ENCODE measurements at places on chromosomes 3 and 15.

DNA sequence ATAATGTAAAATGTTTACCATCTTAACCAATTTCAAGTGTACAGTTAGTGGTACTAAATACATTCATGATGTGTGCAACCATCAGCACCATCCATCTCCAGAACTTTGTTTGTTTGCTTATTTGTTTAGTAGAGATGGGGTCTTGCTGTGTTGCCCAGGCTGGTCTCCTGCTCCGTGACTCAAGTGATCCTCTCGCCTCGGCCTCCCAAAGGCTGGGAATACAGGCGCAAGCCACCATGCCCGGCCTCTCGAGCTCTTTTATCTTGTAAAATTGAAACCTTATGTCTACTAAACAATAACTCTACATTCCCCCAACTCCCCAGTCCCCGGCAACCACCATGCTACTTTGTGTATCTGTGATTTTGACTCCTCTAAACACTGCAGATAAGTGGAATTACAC, 31.9 kb downstream of the FBXO45 start:
- DNase-seq = no peak

DNA sequence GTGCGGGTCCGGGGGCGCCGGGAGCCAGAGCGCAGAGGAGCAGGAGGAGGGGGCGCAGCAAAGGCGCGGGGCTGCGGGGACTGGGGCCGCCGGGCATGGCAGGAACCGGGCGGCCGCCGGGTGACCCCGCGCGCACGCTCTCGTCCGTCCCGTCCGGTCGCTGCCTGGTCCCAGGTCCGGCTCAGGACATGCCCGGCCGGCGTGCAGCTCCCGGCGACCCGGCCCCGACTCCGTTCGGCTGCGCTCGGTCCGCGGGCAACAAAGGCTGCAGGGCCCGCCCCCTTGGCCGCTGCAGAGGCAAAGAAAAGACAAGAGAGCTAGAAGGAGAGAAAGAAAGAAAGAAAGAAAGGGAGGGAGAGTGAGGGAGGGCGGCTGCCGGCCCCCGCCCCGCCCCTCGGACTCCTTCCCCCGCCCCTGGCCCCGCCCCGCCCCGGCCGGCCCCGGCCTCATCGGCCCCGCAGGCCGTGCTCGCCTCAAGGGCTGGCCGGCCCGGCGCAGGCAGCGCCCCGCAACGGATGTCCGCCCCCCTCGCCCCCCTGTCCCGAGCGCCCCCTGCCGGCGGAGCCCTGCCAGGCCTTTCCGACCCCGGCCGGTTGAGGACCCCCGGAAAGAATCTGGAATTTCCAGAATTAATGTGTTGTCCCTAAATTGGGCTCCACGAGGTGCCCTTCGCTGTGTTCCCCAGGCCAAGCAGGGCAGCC, at the start of gene ADAMTS7:
Gene ADAMTS7, minus strand, starts transcription at position 341 of the 701 bp plus-strand sequence. Its CDS starts 244 bp downstream, at position 97.
- DNase-seq = no peak

DNA sequence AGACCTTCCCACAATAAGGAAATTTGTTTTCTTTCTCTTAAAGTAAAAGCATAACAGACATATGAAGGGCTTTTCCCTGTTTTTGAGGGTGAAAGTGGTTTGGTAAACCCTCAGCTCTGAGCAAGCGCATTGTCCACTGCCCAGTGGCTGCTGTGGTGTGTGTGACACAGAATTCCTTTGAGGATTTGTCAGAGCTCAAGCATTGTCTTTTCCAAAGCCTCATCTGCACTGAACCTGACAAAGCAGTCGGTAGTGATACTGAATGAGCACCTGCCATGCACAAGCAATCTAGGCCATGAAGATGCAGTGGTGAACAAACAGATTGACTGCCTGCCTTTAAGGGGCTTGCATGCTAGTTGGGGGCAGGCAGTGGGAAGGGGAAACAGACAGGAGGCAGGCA, 128.3 kb downstream of the PLCL2 start:
- no peak for DNase-seq

- DNase-seq = no peak
These were observed 56.9 kb downstream of the ABTB1 start for GRCh38 chr3:127729556-127730056.

- DNase-seq = no peak
These were observed 4.0 kb downstream of the CCDC9B start for GRCh38 chr15:40336744-40337122.

- no peak for DNase-seq
These were observed 74.2 kb upstream of the ABHD17C start for GRCh38 chr15:80620931-80621330.

DNA sequence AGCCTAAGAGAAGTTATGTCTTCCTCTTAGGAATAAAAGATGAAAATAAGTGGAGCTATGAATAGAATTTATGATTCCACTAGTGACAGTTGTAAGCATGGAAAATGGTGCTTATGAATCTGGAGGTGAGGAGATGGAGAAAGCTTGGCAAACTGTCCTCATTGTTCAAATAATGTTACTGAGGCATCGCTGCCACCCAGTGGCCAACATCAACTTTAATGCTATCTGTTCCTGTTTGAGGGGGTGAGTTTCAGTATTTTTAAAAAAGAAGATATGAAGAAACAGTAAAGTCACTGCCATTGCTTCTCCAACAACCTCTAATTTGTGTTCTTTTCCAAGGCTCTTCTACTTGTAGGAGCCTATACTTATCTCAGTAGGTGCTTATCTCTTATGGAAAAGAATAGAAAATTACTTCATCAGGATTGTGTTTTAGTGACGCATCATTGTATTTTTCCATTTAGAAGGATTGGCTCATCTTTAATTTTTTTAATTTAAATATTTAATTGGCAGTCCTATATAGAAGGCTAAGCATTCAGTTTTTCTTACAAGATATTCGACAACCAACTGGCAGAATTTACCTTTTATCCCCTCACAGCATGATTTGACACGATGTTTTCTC, 260.4 kb upstream of the P2RY1 start:
- peak; percentile 25 for DNase-seq

- no peak for DNase-seq
These were observed 39.4 kb downstream of the WWTR1 start for GRCh38 chr3:149618151-149619123.

GRCh38 chr3:143685491-143685890, 162.8 kb downstream of the SLC9A9 start:
- no peak for DNase-seq

DNA sequence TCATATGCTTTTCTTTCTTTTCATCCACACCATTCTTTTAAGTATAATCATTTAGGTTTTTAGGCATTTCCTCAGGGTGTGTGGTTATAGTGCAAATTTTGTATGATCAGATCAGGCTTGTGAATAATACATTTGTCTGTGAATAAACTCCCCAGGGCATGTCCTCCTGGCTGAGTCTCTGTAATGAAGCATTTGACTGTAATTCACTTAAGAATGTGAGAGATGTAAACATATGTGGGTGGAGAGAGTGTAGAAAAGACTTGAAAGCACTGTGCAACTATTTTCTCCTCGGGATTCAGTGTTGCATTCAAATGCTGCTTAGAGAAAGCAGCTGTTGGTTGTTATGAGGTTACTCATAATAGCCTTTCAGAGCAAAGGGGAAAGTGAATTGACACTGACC, 996.5 kb downstream of the TUSC7 start:
- DNase-seq = no peak
